ENCODE measurements at places on chromosomes 13 and 19.

- no peak for DNase-seq
These were observed 31.4 kb downstream of the SMAD9 start for GRCh38 chr13:36888645-36889044.

DNA sequence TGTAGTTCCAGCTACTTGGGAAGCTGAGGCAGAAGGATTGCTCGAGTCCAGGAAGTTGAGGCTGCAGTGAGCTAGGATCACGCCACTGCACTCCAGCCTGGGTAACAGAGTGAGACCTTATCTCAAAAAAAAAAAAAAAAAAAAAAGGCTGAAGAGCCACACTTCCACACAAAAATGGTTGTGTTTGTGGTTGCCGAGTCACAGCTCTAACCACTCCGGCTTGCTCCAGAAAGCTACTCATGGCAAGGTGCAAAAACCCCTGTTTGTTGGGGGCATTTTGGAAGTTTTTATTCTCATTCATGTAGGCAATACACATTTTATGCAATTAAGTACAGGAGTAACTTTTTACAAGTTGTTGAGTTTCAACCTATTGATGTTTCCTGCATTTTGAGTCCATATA lies 93.5 kb downstream of the INSR start:
- no peak for DNase-seq

DNA sequence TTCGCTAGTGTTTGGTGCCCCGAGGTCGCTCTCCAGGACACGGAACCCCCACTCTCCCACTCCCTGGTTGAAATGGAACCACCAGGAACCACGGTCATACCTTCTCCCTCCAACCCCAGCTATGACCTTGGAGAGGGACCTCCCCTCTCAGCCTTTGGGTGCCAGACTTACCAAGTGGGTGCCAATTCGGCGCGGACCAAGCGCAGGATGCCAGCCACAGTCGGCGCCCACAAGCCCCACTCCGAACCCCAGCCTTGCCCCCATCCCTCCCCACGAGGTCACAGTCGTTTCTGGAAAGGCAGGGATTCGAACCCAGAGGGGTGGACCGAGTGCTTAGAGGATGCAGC lies 910 bp downstream of the PDE4C start:
- DNase-seq: no peak

DNA sequence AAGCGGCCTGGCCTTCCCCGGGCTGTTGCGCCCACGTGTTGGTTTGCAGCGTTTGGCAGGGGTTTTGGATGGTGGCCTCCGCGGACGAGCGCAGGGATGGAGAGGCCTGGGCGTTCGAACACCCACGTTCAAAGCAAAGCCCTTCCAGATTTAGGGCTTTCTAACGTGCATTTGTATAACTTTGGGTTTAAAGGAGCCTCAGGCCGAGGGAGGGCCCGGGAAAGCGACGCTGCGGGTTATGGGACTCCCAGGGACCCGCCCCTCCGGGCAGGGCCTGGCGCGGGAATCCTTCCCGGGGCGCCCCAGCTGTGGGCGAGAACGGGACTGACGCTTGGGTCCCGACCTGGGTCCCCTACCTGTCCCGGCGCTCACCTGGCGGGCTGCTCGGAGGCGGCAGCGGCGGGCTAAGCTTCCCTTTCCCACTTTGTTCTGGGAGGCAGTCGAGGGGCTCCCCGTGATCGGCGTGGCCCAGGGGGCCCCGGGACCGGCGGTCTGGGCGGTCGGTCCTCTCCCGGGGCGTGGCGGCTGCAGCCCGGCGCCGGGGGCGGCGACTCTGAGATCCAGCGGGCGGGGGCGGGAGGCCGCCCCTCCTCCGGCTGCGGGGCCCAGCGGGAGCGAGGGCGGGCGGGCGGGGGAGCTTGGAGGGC lies at the start of gene FBXO17:
FBXO17 (minus strand) TSS at position 529 of the 647 bp plus-strand sequence. CDS start 25,423 bp downstream, outside the sequence.
- DNase-seq: peak; percentile 19
